ENCODE measurements at places on chromosomes 7 and 10.

DNA sequence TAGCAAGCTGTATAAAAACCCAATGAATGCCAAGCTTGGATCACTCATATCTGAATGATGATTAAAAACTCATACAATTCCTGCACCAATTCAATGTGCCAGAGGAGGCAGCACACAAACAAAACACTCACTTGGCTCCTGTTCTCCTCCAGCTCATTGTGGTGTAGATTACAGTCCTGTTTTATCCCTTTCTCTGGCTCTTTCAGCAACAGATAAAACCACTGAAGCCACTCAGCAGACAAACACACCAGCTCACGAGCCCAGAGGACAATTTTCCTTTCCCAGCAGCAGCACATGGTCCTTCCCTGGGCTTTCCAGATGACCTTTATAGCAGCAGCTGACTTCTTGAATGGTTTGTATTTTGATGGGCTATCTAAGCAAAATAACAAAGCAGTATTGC lies 107.3 kb upstream of the STARD3NL start:
- DNase-seq, result no peak

DNA sequence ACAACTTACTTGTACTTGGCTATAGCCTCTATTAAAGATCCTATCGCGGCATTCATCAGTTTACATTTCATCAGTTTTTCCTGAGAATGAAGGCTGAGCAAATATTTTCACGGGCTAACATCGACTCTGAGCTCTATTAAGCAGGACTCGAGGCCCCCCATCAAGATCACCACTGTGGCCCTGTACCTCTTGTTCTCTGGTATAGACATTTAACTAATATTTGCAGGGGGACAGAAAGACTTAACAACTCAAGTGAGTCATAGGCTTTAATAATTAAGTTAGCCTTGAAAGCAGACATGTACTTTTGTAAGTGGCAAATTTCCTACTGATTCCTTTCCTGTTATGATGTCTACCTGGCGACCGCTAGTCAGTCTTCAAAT lies 45.4 kb downstream of the DOCK4 start:
- no peak for DNase-seq

- DNase-seq, result no peak
Observed at GRCh38 chr7:100706672-100707311, 871 bp downstream of the POP7 start.

- no peak for DNase-seq
Observed at GRCh38 chr10:23754941-23755340, 316.1 kb downstream of the OTUD1 start.

GRCh38 chr7:4655311-4655710 lies 26.8 kb upstream of the FOXK1 start:
- no peak for DNase-seq

- DNase-seq, result no peak
Observed at GRCh38 chr10:129528376-129528978, 61.4 kb downstream of the MGMT start.

DNA sequence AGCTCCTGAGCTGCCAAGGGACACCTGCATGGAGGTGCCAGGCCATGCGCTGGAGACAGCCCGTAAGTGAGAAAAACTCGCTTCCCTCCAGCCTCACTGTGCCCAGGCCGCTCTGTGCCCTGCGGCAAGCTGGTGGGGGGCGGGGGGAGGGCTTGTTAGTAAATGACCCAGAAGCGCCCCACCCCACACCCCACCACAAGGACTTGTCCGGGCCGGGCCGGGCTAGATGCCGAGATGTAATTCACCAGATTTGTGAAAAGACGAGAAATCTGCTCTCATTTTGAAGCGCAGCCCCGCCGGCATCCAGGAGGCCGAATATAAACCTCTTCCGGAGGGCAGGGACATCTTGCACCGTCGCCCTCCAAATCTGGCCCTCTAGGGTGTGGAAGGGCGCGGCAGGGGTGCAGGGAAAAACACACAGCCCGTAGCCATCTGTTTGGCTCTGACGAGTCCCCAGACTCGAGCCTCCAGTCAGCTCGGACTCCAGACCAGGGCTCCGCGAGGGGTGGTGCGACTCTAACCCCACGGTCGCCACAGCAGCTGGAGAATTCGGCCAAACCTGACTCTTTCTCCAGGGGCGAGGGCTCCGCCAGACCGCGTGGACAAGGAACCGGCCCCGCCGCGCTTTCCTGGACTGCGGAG lies 14.8 kb downstream of the TLX1 start:
- no peak for DNase-seq

DNA sequence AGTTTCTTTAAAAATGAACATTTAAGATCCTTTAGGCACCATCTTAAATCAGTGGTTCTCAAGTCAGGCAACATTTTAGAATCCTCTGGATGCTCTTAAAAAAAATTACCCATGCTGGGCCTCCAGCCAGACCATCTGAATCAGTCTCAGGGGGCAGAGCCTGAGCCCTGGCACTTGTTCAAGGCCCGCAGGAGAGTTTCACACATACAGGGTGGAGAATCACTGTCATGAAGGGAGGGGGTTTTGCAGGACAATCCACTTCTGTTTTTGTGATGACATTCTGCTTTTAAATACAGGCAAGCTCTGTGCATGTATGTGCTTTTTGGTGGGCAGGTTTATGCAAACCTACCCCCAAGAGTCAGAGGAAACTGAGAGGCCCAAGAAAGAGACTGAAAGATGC lies 268.6 kb downstream of the SEC23IP start:
- DNase-seq, result no peak

DNA sequence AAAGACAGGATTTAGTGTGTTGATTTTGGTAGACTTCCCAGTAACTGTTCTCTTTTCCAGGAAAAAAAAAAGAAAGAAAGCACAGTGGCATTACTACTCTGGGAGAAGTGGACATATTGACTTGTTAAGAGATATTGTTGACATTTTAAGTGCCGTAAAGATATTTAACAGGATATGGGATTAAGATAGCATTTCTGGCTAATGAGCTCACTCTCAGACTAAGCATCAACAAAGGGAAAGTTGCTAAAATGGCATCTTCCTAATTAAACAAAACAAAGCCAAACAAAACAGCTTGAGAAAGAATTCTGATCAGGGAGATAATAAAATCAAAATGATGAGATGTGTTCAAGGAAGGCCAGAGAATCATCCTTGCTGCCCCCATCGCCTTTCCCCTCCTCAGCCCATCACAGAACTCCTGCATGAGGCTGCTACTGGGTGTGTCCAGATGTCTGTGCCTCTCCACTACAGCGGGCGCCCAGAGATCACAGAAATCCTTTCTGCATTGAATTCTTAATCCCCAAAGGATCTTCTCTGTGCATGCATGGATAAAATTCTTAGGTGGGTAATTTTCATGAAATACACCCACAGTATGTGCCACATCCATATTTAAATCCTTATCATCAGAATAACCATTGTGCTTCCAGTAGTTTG lies 270.5 kb downstream of the POU6F2 start:
- no peak for DNase-seq

DNA sequence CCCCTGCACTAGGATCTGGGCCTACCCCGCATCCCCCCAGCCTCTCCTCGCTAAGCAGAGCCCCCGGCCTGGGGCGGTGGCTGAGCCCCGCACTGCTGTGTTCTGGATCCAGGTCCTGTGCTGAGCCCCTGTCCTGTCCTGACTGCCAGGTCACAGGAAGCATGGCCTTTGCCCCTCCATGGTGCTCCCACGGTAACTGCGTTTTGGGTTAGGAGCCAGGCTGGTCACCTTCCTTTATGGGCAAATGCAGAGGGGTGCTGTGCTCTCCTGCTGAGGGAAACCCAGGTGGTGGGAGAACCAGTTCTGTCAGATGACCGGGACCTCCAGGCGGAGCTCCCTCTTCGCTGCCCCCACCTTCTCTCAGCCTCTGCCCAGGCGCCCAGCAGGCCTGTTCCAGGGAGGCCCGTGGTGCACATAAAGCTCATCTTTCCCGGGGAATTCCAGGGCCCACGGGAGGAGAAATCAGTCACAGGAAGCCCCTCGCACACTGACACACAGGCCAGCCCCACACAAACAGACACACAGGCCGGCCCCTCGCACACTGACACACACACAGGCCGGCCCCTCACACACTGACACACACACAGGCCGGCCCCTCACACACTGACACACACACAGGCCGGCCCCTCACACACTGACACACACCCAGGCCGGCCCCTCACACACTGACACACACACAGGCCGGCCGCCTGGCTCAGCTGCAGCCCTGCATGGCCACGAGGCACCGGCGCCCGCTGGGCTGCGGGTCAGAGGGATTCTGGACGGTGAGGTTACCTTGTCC lies 75.6 kb downstream of the CFAP46 start:
- DNase-seq, result no peak

Data from activated CD4-positive, alpha-beta T cell treated with anti-CD3 and anti-CD28 coated beads for 24 hours (primary cell).